ENCODE measurements at places on chromosomes 13 and 19.

DNA sequence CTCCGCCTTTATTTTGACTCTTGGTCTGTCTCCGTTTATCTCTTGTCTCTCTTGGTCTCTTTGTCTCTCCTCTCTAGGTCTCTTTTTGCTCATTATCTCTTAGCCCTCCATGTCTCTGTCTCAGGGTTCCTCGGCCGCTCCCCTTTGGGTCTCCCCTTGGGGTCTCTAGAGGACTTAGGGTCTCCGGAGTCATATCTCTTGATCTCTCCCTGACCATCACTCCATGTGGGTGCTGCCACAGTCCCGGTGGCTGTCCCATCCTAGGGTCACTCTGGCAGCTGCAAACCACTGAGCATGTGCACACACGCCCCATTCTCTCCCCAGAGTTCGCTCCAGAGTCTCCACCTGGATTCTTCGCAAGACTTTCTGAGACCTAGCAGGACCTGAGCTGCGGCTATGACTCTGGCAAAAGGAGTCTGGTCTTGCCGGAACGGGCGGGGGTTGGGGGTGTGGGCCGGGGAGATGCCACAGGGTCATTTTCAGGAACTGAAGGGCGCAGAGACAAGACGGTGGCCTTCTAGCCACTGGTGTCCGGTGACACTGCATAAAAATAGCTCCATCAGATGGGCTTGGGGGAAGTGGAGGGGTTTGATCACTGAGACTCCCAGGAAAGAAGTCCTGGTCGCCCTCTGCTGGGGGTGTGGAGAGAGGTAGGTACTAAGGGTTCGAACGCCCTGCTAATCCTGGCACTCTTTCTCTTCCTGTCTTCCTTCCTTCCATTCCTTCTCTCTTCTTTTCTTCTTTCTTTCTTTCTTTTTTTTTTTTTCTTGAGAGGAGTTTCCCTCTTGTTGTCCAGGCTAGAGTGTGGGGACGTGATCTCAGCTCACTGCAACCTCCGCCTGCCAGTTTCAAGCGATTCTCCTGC lies 1.2 kb upstream of the KCNA7 start:
- no peak for DNase-seq

DNA sequence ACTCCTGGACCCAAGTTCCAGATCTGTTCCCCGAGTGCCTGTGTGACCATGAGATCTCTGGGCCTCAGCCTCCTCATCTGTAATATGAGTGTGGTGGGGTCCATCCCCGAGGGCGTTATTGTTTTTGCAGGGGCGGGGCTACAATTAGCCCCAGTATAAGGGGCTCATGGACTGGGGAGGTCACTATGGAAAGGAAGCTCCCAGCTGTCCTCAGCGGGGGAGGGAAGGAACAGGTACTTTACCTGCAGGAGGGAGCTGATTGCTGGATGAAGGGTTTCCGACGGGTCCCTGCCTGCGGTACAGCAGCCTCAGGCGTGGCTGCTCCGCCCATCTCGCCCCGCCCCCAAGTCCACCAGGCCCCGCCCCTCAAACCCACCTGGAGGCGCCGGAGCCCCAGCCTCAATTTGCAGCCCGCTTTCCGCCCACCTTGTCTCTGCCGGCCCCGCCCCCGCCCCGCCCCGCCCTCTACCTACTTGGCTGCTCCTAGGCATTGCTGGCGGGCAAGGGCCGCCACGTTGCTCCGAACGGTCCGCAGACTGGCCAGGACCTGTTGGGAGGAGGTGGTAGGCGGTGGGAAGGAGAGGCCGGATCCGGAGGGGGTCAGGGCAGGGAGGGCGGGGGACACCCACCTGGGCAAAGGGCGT lies 5.5 kb downstream of the PDE4C start:
- DNase-seq: no peak

GRCh38 chr19:21608571-21608970 lies 103.2 kb downstream of the ZNF429 start:
- DNase-seq: no peak

DNA sequence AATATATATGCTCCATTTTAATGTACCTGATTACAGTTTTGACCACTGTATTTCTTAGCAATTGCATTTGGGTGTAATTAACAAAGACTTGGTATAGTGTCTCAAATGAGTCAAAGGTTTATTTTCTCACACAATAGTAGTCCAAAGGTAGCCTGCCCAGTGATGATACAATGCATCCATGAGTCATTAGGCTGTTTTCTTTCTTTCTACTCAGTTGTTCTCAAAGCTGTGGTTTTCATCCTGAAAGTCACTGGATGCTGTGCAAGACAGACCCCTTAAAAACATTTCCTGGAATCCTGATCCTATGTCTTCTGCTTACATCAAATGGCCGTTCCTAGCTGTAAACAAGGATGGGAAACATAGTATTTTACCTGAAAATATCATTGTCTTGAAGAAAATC lies 651.2 kb upstream of the MIR17HG start:
- DNase-seq: no peak

DNA sequence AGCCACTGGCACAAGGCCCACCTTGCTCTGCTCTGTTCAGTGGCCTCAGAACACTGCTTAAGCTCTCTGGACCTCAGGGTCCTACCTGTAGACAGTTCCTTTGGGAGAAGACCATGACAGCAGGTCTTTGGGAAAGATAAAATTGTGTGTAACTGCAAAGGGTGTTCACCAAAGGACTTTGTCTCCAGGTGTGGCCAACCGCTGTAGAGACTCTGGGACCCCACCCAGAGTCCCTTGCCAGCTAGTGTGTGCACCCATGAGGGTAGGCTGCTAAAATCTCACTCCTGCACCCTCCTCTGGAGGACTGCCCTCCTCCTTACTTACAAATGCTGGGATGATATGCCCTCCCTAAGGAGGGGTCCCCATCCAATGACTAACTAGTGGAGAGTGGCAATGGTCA lies 211.2 kb downstream of the TSHZ3 start:
- no peak for DNase-seq

DNA sequence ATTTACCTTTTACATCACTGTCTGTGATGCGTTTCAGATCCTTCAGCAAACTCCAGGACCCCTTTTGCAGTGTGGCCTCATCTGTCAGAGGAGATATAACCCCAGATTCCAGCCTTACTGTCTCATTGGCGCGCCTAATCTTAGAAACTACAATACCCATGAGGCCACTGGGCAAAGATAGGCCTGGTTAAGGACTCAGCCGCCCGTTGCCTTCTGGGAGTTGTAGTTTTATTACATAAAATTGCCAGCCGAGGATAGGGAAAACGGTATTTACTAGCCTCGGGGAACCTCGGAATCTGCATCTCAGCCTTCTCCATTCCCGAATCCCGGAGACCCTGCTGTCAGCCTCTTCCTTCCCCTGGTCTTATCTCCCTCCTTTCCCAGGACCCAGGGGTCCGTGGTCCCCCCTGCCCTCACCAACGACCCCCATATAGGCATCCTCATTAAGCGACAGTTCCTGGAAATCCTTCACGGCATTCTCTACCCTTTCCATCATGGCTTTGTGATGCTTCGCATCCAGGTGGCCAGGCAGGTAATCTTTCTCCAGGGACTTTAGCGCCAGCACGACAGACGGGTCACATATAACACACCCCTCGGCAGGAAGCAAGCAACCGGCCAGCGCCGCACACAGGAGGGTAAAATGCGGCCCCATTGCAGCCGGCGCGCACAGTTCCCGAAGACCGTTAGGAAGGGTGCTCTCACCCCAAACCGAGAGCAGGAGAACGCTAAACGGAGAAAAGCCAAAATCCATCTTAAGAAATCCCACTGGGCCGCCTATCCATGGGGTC lies 1.3 kb downstream of the IZUMO1 start:
- peak; percentile 82 for DNase-seq

- DNase-seq: no peak
These were observed 1.4 kb upstream of the PAN3 start for GRCh38 chr13:28136916-28137315.

GRCh38 chr13:110367620-110368019 lies 60.5 kb downstream of the COL4A2 start:
- DNase-seq: no peak

DNA sequence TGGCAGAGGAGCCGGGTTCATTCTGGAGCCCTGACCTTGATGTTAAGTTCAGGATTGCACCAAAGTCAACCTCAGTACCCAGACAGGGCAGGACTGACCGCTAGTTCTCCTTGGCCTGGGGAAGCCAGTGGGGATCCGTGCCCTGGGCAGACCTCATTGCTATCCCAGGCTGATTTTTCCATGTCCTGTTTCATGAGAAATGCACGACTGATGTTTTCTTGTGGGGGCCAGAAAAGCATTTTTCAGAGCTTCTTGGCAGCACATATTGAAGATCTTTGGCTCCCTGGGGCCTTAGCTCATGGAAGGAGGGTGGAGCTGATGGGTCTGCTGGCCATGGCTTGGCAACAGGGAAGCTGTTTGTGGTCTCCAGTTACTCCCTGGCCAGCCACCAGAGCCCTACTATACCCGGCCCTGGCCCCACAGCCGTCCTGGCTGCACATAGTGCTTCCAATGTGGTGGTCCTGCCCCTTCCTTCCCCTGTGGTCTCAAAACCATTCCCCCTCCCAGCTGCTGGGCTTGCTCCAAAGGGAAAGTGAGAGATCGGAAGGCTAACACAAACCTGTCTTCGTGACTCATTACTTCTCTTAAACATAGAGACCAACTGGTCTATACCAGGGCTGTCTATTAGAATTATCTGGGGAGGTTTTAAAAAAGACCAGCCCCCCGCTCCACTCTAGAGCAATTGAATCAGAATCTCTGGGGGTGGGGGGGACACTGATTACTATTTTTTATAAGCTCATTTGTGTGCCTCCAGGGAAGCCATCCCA lies 11.2 kb downstream of the IL17D start:
- DNase-seq: no peak

- no peak for DNase-seq
These were observed 898.2 kb downstream of the UQCRFS1 start for GRCh38 chr19:28314756-28315155.

GRCh38 chr13:29576581-29576980 lies 18.9 kb downstream of the SLC7A1 start:
- DNase-seq: no peak

DNA sequence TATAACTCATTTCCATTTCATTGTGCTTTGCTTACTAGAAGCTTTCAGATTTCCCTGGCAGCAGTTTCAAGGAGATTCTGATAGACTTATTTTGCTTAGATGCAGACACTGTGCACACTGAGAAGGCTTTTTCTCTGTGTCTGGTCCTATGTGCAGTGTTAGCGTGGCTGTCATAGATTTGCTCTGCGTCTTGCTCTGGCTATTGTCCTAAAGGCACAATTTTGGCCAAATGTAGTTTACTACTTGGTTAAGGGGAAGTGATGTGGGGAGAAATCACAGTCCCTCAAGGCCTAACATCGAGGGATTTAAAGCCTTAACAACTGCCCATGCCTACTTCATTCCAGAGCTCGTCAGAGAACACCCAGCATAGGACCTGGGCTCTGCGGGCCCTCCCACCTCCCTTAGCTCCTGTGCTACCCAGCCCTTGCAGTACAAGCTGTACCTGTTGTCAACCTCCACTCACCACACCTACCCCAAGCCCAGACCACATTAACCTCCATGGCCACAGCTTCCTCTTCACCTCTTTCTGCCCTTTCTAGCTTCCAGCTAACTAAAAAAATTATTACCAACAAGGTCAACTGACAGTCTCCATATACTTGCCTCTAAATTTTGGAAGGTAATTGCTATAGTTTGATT lies 38.9 kb upstream of the KATNAL1 start:
- no peak for DNase-seq

GRCh38 chr19:16778796-16779411 lies 50.3 kb upstream of the SIN3B start:
- DNase-seq: peak; percentile 46

GRCh38 chr13:97240788-97241734 lies 18.9 kb downstream of the MBNL2 start:
- DNase-seq: no peak

- peak; percentile 76 for DNase-seq
These were observed 201.0 kb upstream of the RXFP2 start for GRCh38 chr13:31538067-31539042.

- DNase-seq: no peak
These were observed 52.8 kb downstream of the RUBCNL start for GRCh38 chr13:46334035-46334822.

- no peak for DNase-seq
These were observed 60.8 kb downstream of the AP1M1 start for GRCh38 chr19:16258440-16258903.

- DNase-seq: peak; percentile 25
These were observed 29.9 kb upstream of the C1QTNF9 start for GRCh38 chr13:24279327-24280110.

DNA sequence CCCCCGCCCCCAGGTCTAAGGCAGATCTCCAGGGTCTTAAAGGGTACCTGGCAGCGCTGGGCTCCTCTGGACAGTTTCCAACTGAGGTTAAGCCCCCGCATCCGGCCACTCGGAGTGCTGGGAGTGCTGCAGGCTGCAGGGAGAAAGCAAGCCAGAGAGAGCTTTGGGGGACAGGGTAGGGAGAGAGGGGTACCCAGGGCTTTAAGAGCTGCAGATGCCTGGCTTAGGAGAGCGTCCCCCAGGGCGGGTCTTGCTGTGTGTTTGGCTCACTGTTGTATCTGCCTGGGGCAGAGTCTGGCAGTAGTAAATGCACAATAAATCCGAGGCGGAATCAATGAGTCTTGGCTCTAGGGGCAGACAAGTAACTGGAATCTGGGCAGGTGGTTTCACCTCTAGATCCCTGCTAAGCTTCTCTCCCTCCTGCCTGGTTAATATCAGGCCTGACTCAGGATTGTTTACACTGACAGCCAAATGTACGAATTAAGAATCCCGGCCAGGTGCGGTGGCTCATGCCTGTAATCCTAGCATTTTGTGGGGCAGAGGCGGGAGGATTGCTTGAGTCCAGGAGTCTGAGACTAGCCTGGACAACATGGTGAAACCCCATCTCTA lies 798 bp upstream of the COX6B2 start:
- no peak for DNase-seq

DNA sequence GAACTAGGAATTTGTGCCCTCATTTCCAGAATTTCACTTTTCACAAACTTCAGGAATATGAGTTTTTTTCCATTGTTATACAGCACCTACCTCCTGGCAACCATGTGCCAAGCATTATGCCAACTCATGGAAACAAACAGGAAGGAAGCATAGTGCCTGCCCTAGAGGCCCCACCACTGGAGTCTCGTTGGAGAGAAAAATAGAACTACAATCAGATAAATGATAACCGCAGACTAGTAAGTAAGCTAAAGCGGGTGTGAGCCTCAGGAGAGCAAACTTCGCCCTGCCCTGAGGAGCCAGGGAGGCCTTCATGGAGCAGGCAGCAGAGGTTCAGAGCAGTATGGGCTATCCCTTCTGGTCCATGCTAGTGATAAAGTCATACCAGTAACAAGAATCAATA lies 75.9 kb downstream of the FRY start:
- DNase-seq: no peak

Data from foreskin fibroblast (primary cell).